ENCODE measurements at places on chromosomes 12 and 14.

- no peak for DNase-seq
Measured at GRCh38 chr12:6214633-6215032, 14.4 kb downstream of the CD9 start.

- no peak for DNase-seq
Measured at GRCh38 chr12:3929875-3930615, 56.8 kb upstream of the PARP11 start.

DNA sequence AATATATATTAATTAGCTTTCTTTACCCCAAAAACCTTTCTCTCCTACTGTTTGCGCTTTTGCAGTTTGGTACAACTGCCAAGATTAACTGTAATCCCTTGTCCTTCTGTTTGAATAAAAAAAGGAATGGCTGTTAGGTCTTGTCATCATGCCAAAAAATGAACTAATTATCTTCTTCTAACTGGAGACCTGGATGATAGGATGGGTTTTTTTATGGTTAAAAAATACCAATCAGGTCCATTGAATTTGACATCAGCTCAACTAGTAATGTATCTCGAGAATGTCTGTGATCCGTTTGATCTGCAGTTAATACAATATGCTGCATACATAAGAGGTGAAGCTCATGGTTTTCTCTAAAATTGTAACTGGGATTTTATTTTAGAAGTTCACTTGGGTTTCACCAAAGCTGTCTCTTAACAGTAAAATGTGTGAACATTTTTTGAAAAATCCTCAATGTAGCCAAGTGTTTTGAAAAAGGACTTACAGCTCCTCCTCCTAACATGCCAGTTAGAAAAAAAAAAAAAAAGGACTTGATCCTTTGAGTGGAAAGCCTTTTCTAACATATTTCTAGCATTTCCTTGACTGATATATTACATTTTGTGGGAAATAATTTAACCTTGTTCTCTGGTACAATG, 96.8 kb downstream of the SRGAP1 start:
- DNase-seq, result no peak

GRCh38 chr14:102085948-102086708, 716 bp downstream of the HSP90AA1 start:
- peak; percentile 44 for DNase-seq

- DNase-seq, result no peak
Measured at GRCh38 chr14:104588066-104588857, 8.7 kb downstream of the C14orf180 start.

GRCh38 chr12:93618891-93619410, 46.5 kb downstream of the SOCS2 start:
- DNase-seq, result no peak

GRCh38 chr12:28053564-28053963, 81.0 kb upstream of the PTHLH start:
- DNase-seq, result no peak

DNA sequence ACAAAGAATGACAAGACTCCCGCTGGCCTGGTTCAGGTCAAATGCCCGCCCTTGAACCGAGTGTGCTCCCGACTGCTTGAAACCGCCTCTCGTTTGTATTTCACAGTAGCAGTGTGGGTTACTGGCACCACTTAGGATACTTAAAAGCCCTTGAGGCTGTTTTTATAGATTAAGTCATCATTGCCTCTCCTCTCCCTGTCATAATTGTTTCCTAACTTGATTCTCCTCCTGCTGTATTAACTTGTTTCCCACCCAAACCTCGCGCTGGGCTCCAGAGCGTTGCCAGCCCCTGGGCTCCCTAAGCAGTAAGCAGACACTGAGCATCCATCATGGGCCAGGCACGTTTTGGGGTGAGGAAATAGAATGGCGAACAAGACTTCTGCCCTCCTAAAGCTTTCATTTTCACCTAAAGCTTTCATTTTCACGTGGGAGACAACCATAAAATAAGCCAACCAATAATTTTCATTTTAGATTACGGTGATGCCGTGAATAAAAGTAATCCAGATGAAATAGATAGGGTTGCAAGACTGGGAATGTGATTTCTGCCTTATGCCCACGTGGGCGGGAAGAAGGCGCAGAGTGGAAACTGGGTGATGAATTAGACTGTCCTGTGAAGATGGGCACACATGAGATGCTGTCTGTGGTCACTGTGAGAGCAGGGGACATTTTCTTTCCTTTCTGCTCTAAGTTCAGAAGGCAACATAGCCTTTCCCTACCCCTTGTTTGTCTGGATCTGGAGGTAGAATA, 97.5 kb downstream of the PPP2R5C start:
- DNase-seq, result no peak

DNA sequence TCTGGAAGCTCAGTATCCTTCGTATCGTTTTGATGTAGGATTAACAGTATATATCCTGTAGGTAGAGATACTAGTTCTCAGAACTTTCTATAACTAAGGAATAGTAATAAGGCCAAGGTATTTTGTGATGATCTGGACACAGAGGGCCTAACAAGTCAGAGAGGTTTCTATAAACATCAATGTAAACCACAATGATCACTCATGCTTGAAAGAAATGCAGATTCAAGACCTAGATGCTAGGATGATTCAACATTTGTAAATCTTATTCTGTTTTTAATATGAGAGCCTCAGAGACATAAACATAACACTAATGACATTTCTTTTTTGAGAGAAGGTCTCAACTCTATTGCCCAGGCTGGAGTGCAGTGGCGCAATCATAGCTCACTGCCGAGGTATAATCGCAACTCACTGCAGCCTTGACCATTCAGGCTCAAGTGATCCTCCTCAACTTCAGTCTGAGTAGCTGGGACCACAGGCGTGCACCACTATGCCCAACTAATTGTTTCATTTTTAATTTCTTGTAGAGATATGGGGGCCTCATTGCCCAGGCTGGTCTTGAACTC, 16.2 kb downstream of the SUPT16H start:
- no peak for DNase-seq

GRCh38 chr14:35821564-35822411, 4.3 kb upstream of the BRMS1L start:
- DNase-seq, result peak; percentile 33

GRCh38 chr12:74801625-74802024, 264.0 kb downstream of the ATXN7L3B start:
- DNase-seq, result no peak

DNA sequence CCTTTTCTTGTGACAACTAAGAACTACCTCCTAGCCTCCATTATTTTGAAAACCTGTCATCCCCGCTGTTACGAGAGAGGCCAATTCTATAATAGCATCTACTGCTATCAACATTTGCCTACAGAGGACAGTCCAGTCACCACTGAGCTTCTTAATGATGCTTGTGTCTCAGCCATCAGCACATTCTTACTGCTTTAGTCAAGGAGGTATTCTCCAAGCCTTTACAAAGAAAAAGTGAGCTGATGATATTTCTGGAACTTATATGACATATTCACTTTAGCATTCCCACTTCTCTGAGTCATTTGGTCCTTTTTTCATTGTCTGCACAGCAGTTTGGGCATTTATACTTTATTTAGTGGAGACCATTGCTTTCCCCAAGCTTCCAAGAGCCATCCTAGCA, 497.7 kb upstream of the RPL10L start:
- peak; percentile 33 for DNase-seq

GRCh38 chr14:57652769-57653168, 159.1 kb upstream of the CCDC198 start:
- no peak for DNase-seq

DNA sequence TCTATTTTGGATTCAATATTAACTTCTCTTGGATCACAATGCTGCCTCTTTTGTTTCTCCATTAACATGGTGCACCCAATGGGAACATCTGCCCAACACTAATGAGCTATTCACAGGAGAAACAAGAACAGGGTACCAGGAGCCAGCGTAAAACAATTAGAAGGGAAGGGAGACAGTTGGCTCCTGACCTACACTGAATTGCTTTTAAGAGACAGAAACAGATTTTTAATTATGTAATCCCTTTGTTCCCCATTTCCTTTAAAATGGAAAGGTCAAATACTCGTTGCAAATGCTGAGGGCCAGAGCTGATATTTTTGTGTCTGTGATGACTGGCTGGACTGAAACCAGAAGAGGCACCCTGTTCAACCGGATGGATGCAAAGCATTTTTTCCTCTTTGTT, 108.3 kb downstream of the SEC23A start:
- peak; percentile 40 for DNase-seq

DNA sequence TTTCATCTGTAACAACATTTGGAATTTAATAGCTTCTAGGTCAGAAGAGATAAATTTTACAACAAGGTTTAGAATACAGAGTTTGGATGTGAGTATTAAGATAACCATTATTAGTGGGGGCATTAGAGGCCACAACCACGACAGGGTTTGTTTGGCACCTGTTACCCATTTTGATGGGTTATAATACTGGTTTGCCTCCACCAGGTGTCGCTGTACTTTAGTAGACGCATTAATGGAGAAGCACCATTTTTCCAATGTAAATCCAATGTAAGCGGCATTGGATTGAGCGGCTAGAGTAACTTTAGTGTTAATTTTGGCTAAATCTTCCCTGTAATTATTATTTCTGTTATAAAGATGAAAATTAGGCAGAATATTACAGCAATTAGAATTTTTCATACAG, 136.2 kb downstream of the SLCO1B3 start:
- no peak for DNase-seq

GRCh38 chr12:121673013-121673511, 3.6 kb upstream of the MORN3 start:
- DNase-seq, result no peak

DNA sequence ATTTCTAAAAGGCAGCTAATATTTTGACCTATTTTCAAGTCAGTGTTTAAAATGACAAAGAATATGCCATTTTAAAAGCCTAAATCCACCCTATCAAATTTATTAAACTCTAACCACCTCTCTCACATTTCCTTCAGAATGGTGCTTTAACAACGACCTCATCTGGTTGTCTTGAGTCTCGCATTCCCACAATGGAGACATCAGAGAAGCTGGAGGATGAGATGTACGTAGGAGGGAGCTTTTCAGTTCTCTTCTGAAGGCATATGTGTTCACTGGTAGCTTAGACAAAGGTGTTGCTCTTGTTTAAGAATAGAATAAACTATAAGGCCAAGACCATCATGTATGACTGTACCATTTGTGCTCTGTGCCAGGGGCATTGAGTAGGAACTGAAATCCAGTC, 82.9 kb downstream of the BCL2L14 start:
- no peak for DNase-seq

GRCh38 chr12:109741970-109742703, 28.5 kb downstream of the FAM222A start:
- no peak for DNase-seq

- DNase-seq, result no peak
Measured at GRCh38 chr14:99810559-99810874, 17.3 kb downstream of the EML1 start.

GRCh38 chr12:110619534-110619953, 5.6 kb downstream of the TCTN1 start:
- no peak for DNase-seq
